Vagina (tissue), 2 donors: ENCODE measurements at places on chromosomes 11 and 22. TPM values are rescaled to one million over a fixed set of nuclear protein-coding genes. Genes with fewer than 3 reads are reported as not detected.

GRCh38 chr11:70671083-70671482 is 272.8 kb downstream of the CTTN start:
- no peaks in the 10 kb centered on the region for H3K4me1 ChIP-seq
- H3K27me3 ChIP-seq = no peaks in the 10 kb centered on the region
- no peak for DNase-seq
- H3K36me3 ChIP-seq = no peaks in the 10 kb centered on the region
- no peak overlapping the region for H3K4me3 ChIP-seq

- peaks cover 22% of the 10 kb centered on the region for H3K4me1 ChIP-seq
- no peaks in the 10 kb centered on the region for H3K36me3 ChIP-seq
- no peak for DNase-seq
- H3K27ac ChIP-seq = peak overlapping the region; percentile 84
- H3K27me3 ChIP-seq = no peaks in the 10 kb centered on the region
Measured at GRCh38 chr22:24954114-24954463, 1.6 kb downstream of the KIAA1671 start.

GRCh38 chr11:70482529-70482917 is 84.2 kb downstream of the CTTN start:
- DNase-seq = no peak
- H3K4me3 ChIP-seq = no peak overlapping the region
- no peaks in the 10 kb centered on the region for H3K4me1 ChIP-seq
- no peaks in the 10 kb centered on the region for H3K36me3 ChIP-seq

DNA sequence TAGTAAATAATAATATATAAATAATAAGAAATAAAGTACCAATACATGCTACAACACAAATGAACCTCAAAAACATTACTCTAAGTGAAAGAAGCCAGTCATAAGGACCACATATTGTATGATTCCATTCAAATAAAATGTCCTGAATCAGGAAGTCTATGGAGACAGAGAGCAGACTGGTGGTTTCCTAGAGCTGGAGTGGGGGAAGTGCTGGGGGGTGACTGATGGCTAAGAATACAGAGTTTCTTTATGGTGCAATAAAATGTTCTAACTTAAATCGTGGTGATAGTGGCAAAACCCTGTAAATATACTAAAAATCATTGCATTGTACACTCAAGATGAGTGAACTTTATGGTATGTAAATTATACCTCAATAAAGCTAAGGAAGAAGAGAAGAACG is 376.5 kb downstream of the BUD13 start:
- H3K27me3 ChIP-seq = no peaks in the 10 kb centered on the region
- no peak for DNase-seq
- no peaks in the 10 kb centered on the region for H3K4me1 ChIP-seq
- H3K4me3 ChIP-seq = no peak overlapping the region

GRCh38 chr11:47394050-47394321 is 14.4 kb upstream of the SLC39A13 start:
- H3K4me3 ChIP-seq = no peak overlapping the region
- DNase-seq = no peak
- H3K36me3 ChIP-seq = no peaks in the 10 kb centered on the region

DNA sequence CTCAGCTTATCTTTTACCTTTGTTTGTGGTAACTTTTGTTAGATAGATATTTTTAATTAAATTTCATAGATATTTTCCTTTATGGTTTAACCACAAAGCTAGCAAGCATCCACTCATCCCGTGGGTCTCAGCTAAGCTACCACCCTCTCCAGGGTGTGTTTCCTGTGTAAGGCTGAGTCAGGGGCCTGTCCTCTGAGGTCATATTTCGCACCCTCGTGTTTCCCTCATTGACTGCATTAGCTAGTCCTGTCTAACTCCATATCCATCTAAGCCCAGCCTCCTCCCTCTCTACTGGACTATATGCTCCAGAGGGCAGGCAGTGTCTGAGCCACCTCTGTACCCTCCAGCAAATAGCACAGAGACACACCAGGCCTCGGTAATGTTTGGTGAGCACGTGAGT is 16.7 kb downstream of the XRRA1 start:
- H3K4me1 ChIP-seq = no peaks in the 10 kb centered on the region
- H3K27me3 ChIP-seq = no peaks in the 10 kb centered on the region
- DNase-seq = no peak
- H3K27ac ChIP-seq = no peak overlapping the region
- H3K4me3 ChIP-seq = no peak overlapping the region
- H3K36me3 ChIP-seq = no peaks in the 10 kb centered on the region

DNA sequence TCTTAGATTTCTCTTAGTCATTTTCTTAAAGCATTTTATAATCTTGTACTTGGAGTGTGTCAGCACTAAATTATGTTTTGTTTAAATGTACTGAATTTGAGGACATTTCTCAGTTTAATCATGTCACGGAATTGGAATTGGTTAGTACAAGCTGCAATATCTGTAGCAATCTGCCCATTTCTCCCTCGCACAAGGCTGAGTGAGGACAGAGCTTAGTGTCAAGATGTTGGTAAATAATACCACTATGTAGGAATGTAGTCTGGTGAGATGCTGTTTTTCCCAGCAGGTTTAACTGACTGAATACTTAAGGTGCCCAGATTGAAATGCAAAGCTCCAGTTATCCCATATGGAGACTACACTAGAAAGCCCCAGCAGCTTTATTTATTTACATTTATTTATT is 30.6 kb downstream of the SREBF2 start:
- no peak overlapping the region for H3K4me3 ChIP-seq
- no peaks in the 10 kb centered on the region for H3K27me3 ChIP-seq
- H3K4me1 ChIP-seq = peaks cover 12% of the 10 kb centered on the region

DNA sequence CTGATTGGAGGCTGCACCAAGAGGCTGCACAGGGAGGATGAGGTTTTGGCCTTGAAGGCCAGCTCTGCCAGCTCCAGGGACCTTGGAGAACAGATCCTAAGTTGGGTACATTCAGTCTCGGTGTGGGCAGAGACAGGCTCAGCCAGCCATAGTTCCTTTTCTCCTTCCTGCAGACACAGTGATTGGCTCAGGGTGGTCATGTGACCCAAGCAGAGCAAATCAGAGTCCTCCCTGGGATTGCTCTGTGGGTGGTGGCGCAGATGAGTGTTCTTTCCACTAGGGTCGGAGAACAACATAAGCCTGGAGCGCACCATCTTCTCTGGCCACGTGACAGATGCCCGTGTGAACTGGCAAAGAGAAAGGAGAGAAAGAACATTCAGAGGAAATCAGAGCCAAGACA is 47.1 kb upstream of the CCND1 start:
- H3K4me3 ChIP-seq = no peak overlapping the region
- H3K27me3 ChIP-seq = no peaks in the 10 kb centered on the region
- DNase-seq = no peak
- H3K4me1 ChIP-seq = no peaks in the 10 kb centered on the region
- H3K27ac ChIP-seq = no peak overlapping the region

DNA sequence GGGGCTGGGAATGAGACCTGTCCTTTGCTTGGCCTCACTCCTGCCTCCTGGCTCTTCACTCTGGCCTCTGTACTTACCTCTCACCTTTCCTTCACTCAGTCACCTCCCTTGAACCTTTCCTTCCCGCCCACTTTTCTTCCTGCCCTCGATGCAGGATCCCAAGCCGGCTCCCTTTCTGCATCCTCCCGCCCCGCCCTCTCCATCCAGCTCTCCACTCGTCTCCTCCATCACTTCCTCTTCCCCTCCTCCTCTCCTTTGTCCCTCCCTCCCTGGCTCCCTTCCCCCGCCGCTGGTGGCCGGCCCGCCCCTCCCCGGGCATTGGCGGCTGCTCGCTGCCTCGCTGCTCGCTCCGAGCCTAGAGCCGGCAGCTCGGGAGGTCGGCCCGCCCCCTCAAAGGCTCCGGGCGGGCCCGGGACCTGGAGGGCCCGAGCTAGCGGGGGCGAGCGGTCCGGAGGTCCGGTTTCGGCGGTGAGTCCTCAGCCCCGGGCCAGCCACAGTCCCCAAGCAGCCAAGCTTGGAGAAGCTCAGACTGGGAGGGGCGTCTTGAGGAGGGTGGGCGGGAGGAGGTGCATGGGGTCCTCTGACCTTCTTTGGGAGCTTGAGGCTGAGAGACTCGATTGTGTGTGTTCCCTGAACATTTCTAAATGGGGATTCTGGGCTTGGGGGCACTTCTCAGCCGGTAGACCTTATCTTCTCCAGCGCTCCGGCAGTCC is 13.8 kb downstream of the PHLDB1 start:
- peaks cover 81% of the 10 kb centered on the region for H3K4me1 ChIP-seq
- H3K27ac ChIP-seq = peak overlapping the region; percentile 90
- DNase-seq = no peak
- no peaks in the 10 kb centered on the region for H3K27me3 ChIP-seq
- no peaks in the 10 kb centered on the region for H3K36me3 ChIP-seq

DNA sequence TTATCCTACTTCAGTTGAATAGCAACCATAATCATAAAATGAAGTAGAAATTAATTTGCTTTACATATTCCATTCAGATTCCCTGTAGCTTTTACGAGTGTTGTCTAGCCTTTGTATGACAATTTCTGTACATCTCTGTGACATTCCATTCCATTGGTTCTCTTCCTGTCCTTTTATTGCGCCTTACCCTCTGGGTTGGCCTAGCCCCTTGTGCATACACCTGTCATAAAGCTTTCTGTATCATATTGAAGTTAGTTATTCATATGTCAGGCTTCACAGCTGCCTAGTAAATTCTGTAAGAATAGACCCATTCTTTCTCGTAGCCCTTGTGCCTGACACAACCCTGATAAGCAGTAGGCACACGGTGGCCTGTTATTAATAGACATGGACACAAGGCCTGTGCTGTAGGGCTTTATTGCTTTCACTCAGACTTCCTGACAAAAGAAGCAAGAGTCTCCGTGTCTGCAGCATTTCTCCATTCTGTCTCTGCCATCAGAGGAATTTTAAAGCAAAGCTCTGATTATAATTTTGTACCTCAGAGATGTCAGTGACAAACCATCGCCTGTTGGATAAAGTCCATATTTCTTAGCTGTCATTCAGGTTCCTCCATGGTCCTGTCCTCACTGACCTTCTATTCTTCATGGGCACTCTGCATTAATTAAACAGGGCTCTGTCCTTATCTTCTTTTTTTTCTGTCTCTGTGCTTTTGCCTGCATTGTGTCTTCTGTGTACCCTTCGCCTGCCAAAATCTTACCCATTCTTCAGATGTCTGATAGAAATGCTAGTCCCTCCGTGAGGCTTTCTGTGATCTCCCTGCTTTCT is 49.4 kb downstream of the BID start:
- H3K27me3 ChIP-seq = no peaks in the 10 kb centered on the region
- no peak overlapping the region for H3K4me3 ChIP-seq
- peaks cover 10% of the 10 kb centered on the region for H3K4me1 ChIP-seq
- DNase-seq = no peak
- H3K36me3 ChIP-seq = peaks cover 3% of the 10 kb centered on the region

DNA sequence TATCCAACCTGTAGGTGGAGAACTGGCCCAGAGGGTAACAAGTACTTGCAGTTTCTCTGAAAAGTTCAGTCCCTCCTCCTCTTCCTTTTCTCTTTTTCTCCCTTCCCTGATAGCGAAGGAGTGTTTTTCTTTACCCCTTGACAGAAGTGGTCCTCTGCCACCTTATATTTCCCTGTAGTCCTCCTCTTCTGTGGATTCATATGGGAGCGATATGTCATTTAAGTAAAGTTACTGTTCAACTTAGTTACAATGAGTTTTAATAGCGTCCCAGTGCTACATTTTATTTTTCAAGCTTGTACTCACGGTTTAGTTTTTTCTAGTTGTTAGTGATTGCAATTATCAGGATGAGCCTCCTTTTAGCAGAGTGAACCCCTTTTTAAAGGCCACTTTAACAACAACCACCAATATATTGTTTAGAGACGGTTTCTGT is 1.4 kb downstream of the PCF11 start:
- no peaks in the 10 kb centered on the region for H3K36me3 ChIP-seq
- H3K27ac ChIP-seq = peak overlapping the region; percentile 99
- no peak for DNase-seq

DNA sequence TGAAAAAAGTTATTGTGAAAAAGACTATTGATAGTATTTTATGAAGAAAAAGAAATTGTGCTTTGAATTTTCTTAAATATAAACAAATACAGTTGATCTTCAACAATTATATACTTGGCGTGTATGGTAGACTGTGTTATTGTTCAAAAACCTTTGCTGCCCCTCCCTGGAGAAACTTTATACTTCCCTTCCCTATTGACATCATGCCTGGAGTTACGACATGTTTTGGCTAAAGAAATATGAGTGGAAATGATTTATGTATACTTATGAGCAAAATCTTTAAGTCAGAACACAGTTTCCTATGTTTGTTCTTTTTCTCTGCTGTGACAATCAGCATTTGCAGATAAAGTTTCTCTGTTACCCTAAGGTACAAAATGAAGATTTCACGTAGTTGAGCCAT is 243.8 kb downstream of the TMEM135 start:
- H3K4me3 ChIP-seq = no peak overlapping the region
- DNase-seq = no peak
- no peaks in the 10 kb centered on the region for H3K27me3 ChIP-seq
- H3K4me1 ChIP-seq = peaks cover 11% of the 10 kb centered on the region
- no peaks in the 10 kb centered on the region for H3K36me3 ChIP-seq

GRCh38 chr11:114090225-114090910 is 30.9 kb downstream of the ZBTB16 start:
- no peaks in the 10 kb centered on the region for H3K27me3 ChIP-seq
- no peak overlapping the region for H3K4me3 ChIP-seq
- no peak for DNase-seq
- H3K4me1 ChIP-seq = peaks cover 86% of the 10 kb centered on the region
- H3K36me3 ChIP-seq = peaks cover 49% of the 10 kb centered on the region

MAP6 gene
- total RNA-seq = 6.9 TPM

C1QTNF5 gene
- total RNA-seq = 32.2 TPM

TMEM184B gene
- 50.8 TPM for total RNA-seq

LDHAL6A gene
- not detected for total RNA-seq

ROM1 gene
- 6.1 TPM for total RNA-seq

OR10A2 gene
- not detected for total RNA-seq
